GM23338 (cell line): ENCODE measurements at places on chromosomes 7 and 10. TPM values are rescaled to one million over a fixed set of nuclear protein-coding genes. Genes with fewer than 3 reads are reported as not detected.

The PPP1R3C gene
- 1.6 and 1.8 TPM in 2 replicates for total RNA-seq

The AKR1C1 gene
- 2.9 and 5.1 TPM in 2 replicates for total RNA-seq

The GIMAP2 gene
- not detected in 2 replicates for total RNA-seq

The PKD1L1 gene
- total RNA-seq = 0.03 and 0.16 TPM in 2 replicates

The SLC13A1 gene
- total RNA-seq = not detected in 2 replicates

The NCF1 gene
- total RNA-seq = 0.49 and 1.0 TPM in 2 replicates

The NANOS1 gene
- total RNA-seq = 2.9 and 7.8 TPM in 2 replicates

The GRM3 gene
- total RNA-seq = 1.9 and 3.8 TPM in 2 replicates

The SH2B2 gene
- total RNA-seq = 21.9 and 30.3 TPM in 2 replicates

The CLEC2L gene
- not detected in 2 replicates for total RNA-seq

The CDHR1 gene
- total RNA-seq = 6.6 and 6.7 TPM in 2 replicates

The VPS37D gene
- 5.6 and 7.0 TPM in 2 replicates for total RNA-seq

The TMEM196 gene
- not detected in 2 replicates for total RNA-seq

The FAM25C gene
- total RNA-seq = not detected in 2 replicates

The GPRIN2 gene
- total RNA-seq = 24.4 and 28.5 TPM in 2 replicates

The PDZD7 gene
- total RNA-seq = 1.7 and 2.3 TPM in 2 replicates

DNA sequence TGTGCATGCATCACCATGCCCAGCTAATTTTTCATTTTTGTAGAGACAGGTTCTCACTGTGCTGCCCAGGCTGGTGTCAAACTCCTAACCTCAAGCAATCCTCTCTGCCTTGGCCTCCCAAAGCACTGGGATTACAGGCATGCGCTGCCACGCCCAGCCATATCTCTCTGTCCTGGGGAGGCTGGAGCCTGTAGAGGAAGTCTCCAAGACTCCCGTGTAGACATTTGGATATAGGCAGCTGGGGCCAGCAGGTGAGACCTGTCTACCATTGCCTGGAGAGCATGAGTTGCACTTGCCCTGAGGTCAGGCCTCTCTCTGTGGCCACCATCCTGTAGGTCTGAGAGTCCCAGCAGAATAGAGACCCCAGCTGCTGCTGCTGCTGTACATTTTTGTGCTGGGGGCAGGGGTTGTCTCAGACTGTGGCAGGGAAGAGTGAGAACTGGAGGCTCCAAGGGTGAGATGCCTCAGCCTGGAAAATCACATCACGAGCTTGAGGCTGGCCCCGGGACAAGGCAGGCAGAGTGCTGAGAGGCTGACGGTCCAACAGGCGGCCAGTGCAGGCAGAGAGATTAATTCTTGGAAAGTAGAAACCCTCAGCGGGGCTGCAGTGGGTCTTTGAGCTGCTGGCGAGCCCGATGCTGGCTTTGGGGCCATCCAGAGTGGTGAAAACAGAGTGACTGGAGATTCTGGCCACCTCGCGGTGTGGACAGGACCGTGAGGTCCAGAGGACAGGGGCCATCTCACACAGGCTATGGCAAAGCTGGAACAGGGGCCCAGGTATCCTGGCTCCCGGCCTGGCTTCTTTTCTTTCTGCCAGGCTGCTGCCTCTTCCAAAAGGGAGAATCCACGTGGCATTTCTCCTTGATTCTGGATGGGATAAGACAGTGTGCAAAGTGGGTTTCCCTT is 60.9 kb downstream of the TMEM270 start:
- no peak for DNase-seq

- DNase-seq = no peak
Measured at GRCh38 chr10:86073199-86073977, 293.2 kb downstream of the GRID1 start.

- DNase-seq = no peak
Measured at GRCh38 chr10:128848810-128849209, 618.2 kb upstream of the MGMT start.

- DNase-seq = no peak
Measured at GRCh38 chr7:229184-229964, 37.0 kb downstream of the FAM20C start.

GRCh38 chr7:54831046-54831643 is 72.1 kb upstream of the SEC61G start:
- no peak for DNase-seq

DNA sequence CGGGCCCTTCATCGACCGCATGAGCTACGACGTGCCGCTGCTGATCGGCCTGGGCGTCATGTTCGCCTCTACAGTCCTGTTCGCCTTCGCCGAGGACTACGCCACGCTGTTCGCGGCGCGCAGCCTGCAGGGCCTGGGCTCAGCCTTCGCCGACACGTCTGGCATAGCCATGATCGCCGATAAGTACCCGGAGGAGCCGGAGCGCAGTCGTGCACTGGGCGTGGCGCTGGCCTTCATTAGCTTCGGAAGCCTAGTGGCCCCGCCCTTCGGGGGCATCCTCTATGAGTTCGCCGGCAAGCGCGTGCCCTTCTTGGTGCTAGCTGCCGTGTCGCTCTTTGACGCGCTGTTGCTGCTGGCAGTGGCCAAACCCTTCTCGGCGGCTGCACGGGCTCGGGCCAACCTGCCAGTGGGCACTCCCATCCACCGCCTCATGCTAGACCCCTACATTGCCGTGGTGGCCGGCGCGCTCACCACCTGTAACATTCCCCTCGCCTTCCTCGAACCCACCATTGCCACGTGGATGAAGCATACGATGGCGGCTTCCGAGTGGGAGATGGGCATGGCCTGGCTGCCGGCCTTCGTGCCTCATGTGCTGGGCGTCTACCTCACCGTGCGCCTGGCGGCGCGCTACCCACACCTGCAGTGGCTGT is 1.2 kb downstream of the SLC18A3 start:
- peak; percentile 84 for DNase-seq

DNA sequence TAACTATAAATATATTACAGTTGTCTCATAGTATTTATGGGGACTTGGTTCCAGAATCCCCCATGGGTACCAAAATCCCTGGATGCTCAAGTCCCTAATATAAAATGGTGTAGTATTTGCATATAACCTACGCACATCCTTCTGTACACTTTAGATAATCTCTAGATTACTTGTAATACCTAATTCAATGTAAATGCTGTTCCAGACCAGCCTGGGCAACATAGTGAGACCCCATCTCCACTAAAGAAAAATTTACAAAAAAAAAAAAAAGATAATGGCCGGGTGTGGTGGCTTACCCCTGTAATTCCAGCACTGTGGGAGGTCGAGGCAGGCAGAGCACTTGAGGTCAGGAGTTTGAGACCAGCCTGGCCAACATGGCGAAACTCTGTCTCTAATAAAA is 17.4 kb upstream of the GNA12 start:
- no peak for DNase-seq

GRCh38 chr7:91494450-91494849 is 230.2 kb downstream of the FZD1 start:
- DNase-seq = no peak

GRCh38 chr7:22008087-22008486 is 62.4 kb upstream of the CDCA7L start:
- DNase-seq = no peak

- DNase-seq = no peak
Measured at GRCh38 chr7:84502239-84502638, 307.6 kb upstream of the SEMA3A start.

- no peak for DNase-seq
Measured at GRCh38 chr10:104109908-104110662, 11.9 kb upstream of the SFR1 start.

- no peak for DNase-seq
Measured at GRCh38 chr7:122626785-122627184, 72.1 kb downstream of the RNF133 start.

- DNase-seq = no peak
Measured at GRCh38 chr10:132647424-132647823, 109.8 kb downstream of the INPP5A start.

- DNase-seq = no peak
Measured at GRCh38 chr10:99832439-99832838, 50.0 kb downstream of the ABCC2 start.

DNA sequence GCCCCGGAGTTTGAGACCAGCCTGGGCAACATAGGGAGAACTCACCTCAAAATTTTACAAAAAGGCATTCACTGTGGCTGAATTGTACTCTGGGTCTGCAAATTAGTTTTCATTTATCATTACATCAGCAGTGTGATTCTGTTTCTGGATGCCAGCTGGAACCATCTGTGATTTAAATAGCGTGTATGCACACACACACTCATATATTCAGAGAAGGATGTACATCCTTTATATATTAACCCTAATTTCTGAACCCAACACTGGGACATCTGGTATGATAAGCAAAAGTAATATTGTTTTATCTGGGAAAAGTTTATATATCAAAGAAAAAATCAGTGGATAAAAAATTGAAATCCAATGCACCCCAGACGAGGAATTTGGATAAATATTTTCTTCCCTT is 33.8 kb upstream of the LYZL1 start:
- no peak for DNase-seq

DNA sequence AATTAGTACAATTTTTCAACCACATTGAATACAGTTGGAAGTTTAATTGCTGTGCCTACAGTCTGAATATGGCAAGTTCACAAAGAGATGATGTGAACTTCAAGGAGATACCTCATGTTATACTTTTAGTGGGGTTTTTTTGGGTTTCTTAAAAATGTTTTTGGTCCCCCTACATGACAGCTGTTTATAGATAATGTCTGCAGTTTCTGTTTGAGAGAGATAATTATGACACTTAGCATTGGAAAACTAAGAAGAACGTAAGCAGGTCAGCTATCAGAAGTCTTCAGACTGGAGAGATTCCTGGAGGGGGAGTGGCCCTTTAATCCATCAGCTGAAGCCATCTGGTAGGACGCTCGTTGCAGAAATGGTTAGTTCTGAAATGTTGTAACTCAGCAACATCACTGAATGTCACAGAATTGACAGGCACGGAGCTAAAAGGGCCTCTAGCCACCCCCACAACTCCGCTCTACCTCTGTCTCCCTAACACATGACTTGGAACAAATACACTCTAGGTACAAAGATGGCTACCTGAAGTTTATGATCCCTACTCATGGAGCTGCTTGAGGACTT is 29.0 kb downstream of the TIMM23 start:
- no peak for DNase-seq

DNA sequence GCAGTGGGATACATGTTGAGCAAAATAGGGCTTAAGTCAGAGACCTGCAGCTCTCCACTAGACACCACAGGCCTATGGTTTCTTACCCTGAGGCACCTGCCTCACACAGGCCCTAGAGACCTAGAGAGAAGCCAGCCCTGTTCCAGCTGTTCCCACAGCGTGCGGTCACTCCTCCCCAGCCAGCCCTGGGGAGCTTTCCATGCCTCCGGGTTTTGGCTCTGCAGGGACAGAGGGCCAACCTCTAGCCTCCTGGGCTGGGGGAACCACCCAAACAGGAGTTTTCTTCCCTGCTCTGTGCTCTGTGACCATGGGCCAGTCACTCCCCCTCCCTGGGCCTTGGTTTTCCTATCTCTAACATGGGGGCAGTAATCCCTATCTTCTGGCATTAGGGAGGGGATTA is 33.0 kb downstream of the SH2B2 start:
- DNase-seq = no peak

DNA sequence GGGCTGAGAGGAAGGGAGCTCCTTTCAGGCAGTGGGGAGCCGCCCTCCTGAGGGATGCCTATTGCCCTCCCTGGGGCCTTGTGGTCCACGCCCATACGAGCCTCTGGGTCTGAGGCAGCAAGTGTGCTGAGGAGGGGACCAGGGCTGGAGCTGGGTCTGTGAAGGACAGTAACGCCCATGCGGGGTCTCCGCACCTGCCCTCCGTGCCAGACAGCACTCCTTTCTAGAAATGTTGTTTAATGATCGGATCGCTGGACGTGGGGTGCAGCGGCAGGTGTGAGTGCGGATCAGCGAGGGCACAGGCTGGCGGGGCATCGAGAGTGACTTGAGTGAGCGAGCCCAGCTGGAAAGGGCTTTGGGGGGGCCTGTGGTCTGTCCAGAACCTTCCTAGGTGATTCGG is 70.1 kb downstream of the ELFN1 start:
- no peak for DNase-seq

DNA sequence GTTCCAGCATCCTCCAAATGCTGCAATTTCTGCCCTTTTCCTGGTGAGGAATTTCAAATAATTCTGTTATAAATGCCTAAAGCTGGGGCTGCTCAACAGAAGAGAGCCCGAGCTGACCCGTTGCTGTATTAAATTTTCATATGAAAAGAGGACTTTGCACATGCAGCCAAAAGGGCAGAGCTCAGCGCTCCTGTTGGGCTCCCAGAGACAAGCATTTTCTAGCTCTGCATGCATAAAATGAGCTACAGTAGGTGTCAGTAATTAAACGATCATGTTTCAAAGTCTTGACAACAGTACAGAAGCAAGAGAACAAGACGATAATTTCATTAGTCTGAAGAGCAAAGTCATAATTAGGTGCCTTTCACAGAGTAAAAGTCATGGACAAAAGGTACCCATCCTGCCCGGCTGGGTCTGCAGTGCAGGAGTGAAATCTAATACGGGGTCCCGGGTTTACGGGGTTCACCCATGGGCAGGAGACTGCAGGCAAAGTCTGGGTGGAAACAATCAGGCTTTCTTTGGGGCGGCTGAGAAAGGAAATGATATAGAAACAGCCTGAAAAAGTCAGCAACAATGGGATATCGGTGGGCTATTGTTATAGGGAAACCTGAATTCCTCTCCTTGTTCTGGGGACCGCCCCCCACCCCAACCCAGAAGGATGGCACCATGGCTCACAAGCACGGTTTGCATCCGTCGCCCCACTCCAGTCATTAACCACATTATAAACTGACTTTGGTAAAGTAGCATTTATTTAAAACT is 66.0 kb downstream of the EBF3 start:
- DNase-seq = no peak

- no peak for DNase-seq
Measured at GRCh38 chr7:78642751-78643150, 810.7 kb downstream of the MAGI2 start.

- no peak for DNase-seq
Measured at GRCh38 chr10:47442351-47442750, 41.6 kb downstream of the ANXA8 start.

DNA sequence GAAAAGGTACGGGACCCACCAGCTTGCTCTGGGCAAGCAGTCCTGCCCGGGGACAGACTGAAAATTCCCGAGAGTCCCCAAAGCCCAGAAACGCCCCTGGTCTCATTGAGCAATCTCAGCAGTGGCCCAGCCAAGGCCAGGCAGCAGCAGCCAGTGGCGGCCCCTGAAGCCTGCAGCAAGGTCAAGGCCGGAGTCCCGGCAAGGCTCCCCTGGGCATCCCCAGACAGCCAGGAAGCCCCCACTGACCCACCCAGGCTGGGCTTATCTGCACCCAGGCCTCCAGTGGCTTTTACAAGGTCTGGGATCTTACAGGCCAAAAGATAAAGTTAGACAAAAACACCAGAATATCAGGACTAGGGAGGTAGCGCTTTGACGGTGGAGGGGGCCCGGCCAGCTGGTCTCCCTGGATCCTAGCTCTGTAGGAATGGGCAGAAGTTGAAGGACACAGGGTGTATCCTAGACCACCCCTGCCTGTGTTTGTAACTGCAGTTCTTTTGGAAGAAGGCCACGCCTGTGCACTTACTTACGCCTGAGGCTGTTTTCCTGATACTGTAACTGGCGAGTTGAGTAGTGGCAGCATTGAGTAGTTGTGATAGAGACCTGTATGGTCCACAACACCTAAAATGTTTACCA is 130.5 kb upstream of the NPS start:
- no peak for DNase-seq

DNA sequence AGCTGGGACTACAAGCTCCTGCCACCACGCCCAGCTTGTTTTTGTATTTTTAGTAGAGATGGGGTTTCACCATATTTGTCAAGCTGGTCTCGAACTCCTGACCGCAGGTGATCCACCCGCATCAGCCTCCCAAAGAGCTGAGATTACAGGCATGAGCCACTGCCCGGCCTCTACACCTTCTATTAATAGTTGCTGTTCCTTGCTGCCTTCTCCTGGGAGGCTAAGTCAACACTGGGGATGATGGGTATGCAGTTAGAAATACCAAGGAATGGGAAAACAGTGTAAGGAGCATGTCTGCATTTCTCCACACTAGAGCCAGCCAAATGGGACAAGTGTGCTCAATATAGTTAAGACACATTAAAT is 97.3 kb upstream of the PDLIM1 start:
- no peak for DNase-seq

- DNase-seq = no peak
Measured at GRCh38 chr7:14821757-14822480, 80.6 kb downstream of the DGKB start.
